Activated T-helper 1 cell treated with anti-CD3 and anti-CD28 coated beads, Interleukin-2, amount 50 U/mL, for 16 hours (primary cell): ENCODE measurements at places on chromosomes 13 and 19.

- no peak for DNase-seq
Measured at GRCh38 chr13:26831336-26831908, 70.8 kb upstream of the GPR12 start.

- DNase-seq = no peak
Measured at GRCh38 chr13:26526702-26527216, 30.7 kb upstream of the WASF3 start.

DNA sequence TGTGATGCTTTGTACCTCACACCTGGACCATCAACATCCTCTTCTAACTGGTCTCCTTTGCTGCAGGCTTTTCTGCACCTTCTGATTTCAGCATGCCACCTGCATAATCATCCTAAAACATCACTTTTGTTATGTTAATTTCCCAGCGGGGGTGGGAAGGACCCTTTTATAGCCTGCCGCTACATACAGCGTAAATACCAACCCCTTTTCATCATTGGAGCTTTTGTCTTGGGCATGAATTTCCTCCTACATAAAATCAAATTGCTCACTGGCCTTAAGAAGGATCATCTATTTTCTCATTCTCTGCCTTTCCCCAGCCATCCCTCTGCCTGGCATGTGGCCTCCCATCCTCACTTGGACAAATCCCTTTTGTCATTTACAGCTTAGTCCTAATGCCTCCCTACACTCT, 124.7 kb downstream of the RBM26 start:
- no peak for DNase-seq

- DNase-seq = no peak
Measured at GRCh38 chr19:15447057-15447456, 2.7 kb downstream of the WIZ start.

- no peak for DNase-seq
Measured at GRCh38 chr13:39463611-39464010, 139.4 kb downstream of the LHFPL6 start.

DNA sequence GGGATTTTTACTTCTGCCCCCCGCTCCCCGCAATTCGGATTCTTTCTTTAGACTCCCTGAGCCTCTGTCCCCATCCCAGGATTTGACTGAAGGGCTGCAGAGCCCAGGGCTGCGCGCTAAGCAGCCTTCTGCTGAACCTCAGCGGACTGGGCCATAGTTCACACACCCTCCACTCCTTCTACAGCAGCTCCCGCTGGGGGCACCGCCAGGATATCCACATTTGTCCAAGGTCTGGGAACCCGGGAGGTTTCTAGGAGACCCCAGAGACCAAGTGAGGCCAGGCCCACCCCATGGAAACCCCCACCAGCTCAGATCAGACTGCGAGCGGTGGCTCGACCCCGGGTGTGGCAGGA, 463.3 kb downstream of the ITGBL1 start:
- DNase-seq = no peak

DNA sequence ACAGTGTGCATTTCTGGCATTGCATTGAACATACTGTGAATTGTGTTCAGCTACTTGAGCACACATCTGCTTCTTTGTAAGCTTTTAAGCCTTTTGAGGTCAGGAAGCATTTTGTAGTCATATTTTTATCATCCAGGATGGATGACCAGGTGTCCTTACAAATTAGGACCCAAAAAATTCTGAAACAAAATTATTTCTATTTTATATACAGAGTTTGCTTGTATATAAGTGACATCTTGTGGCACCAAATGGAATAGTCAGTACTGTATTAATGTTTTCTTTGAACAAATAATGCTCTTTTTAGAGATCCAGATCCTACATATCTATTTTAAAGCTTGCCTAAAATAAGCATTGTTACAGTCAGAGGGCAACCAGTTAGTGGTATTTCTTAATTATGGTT, 9.5 kb upstream of the SUPT20H start:
- no peak for DNase-seq

DNA sequence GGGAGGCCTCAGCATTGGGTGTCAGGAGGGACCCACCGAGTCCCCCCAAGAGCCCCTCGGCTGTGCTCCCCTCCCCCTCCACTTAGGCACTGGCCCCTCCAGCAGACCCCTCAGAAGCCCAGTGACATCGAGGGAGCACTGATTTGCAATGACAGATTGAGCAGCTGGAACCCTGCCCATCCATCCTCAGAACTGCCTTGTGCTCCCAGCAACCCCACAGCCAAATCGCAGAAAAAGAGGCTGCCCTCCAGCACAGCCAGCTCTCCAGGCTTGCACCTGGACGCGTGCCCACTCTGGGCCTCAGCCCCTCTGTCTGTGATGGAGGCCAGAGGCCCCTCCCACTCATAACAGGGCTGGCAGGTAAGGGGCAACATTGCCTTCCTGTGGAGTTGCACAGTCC, 123.2 kb upstream of the VSTM2B start:
- no peak for DNase-seq

DNA sequence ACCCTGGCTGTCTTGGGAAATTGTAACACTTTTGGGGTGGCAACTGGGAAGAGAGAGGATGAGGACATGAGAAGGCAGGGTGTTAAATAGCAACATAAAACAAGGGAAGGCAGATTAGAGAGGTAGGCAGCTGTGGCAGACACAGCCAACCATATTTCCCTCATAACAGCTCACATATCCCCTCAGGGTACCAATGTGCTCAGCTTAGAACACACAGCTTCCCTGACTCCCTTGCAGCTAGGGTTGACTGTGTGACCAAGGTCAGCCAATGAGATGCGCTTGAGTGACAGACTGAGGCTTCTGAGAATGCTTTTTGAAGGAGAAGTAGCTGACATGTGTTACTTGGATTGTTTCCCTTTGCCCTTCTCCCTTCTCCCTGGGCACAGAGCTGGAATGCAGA, 28.8 kb upstream of the SPATA13 start:
- DNase-seq = no peak

DNA sequence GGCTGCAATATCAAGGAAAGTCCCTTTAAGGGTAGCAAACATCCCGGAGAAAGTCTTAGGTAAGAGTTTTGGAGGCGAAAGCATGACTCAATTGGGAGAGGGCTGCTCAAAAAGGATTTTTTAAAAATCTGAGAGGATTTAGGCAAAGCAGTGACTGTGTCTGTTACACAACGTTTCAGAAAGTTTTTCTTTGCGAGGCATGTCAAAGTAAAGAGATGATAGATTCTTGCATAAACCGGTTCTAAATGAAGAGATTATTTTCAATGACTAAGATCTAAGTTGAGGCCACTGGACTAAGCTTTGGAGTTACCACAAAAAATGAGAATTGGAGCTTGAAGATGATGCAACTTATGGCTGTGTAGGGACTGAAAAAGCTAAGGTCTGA, 43.7 kb upstream of the ENOX1 start:
- no peak for DNase-seq

DNA sequence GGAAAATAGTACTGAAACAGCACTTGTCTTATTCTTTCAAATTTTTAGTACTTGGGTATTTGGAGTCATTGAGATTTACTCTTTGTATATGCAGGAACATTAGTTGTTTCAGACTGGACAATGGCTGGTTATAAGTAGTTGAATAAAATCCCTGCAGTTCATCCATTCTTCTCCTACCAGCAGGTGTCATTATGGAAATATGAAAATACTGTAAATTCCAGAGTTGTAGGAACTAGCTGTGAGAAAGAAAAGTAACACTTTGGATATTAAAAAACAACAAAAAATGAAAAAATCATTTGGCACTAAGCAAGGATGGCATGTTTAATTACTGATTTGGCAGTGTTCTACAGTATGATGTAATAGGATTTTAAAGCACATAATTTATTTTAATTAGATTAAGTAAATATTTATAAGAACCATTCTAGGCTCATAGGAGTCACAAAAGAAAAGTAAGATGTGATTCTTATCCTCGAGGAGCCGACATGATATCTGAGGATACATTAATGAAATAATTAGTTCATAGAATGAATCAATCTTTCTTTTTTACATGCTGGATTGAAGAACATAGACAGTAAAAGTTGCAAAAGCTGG, 155.3 kb downstream of the KCNRG start:
- DNase-seq = no peak

DNA sequence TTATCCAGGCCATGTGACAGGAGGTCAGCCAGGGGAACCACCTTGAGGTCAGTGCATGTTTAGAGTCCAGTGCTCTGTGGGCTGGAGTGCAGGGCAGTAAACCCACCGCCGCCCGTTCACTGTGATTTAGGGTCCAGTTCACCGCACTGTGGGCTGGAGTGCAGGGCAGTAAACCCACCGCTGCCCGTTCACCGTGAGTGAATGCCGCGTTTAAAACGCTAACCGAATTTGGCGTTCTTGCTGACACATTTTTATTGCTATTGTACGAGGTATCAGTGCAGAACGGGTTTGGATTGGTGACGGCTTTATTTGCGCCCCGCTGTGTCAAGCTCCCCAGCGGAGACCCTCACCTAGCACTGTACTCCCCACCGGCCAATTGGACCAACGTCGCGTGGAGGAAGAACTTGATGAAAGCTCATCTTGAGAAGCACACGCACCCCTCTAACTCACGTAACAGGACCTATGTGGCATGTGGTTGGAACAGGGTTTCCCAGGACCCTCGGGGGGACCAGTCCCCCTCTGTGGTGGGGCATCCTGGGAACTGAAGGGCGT, 27.9 kb downstream of the C13orf46 start:
- no peak for DNase-seq

GRCh38 chr13:36157480-36157879, 26.3 kb upstream of the DCLK1 start:
- DNase-seq = no peak

DNA sequence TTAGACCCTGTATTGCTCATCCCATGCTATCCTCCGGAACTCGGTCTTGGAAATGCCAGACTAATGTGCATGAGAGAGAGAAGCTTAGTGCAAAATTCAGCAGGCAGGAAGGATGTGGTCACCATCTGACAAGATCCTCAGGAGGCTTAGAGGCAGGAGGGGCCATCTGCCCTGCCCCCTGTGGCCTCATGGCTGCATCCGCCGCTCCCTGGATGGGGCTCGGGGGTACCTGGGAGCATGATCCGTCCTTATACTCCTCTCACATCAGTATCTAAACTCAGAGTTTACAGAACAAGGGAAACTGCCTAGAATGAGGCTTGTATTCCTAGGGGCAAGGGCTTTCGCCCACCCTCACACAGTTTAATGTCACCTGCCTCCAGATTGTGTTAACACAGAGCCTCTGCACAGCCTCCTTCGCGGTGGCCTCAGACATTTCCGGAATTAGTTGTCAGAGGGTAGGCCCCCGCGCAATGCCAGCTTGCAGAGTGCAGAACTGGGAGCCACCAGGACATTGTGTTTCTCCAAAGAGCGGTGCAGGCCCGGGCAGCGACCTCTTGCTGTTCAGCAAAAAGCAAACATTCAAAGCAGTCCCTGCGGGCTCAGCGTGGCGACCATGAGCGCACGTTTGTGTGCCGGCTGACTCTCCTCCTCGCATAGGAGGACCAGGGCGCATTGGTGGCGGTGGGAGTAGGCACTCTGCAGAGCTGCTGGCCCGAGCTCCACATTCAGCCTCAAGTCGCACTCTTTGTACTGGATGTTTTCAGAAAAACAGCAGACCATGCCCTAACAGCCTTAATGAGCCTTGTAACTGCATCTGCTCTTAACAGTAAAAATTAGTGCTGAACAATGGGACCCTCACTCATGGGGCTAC, 39.1 kb downstream of the GPR12 start:
- DNase-seq = no peak

- no peak for DNase-seq
Measured at GRCh38 chr13:110799246-110800236, 86.0 kb downstream of the ING1 start.

DNA sequence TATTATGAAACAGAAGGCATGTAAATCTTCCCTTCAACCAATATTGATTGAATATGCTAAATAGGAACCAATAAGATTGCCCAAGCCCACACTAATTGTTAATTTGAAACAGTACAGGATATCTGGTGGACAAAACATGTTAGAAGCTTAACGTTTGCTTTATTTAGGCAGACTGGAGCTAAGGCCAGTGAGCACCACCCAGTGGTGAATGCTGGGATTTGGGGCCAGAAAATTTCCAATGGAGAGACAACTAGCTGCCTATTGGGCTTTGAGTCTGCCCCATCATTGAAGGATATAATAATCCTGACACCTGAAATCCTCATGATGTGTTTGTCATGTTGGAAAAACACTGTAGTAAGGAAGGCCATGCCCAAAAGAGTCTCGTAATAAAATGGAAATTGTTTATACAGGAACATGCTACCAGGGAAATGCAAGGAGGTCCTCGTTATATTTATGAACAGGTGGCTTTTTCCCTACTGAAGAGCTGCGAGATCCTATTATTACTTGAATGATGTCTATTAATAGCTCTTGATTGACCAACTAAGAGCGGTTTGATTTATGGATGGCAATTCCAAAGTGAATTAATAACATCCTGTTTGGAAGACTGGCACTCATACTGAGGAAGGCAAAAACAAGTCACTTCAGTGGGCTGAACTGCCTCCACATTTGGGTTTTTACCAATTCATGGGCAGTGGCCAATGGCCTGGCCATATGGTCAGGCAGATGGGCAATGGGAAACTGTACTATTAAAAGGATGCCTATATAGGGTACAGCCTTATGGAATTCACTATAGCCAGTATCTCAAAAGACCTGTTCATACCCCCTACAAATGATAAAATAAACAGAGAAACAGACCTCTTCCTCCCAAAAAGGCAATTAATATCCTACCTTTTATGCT, 8.7 kb downstream of the SIGLECL1 start:
- DNase-seq = no peak

DNA sequence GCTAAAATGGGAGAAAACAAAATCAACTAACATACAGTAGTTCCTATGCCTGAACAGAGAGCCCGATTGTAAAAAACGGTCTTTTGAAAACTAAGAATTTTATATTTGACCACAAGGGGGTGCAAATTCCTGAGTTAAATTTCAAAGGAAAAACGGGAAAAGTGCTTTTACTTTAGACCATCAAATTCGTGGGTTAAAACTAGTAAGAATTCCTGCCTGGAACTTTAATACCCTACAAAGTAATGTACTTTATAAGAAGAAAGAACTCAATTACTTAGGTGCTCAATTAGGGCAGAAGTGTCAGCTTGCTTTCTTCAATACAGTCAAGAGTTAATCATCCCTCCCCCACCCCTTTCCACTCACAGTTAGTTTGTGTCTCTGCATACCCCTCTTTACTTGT, 69.8 kb downstream of the KCNRG start:
- DNase-seq = no peak

DNA sequence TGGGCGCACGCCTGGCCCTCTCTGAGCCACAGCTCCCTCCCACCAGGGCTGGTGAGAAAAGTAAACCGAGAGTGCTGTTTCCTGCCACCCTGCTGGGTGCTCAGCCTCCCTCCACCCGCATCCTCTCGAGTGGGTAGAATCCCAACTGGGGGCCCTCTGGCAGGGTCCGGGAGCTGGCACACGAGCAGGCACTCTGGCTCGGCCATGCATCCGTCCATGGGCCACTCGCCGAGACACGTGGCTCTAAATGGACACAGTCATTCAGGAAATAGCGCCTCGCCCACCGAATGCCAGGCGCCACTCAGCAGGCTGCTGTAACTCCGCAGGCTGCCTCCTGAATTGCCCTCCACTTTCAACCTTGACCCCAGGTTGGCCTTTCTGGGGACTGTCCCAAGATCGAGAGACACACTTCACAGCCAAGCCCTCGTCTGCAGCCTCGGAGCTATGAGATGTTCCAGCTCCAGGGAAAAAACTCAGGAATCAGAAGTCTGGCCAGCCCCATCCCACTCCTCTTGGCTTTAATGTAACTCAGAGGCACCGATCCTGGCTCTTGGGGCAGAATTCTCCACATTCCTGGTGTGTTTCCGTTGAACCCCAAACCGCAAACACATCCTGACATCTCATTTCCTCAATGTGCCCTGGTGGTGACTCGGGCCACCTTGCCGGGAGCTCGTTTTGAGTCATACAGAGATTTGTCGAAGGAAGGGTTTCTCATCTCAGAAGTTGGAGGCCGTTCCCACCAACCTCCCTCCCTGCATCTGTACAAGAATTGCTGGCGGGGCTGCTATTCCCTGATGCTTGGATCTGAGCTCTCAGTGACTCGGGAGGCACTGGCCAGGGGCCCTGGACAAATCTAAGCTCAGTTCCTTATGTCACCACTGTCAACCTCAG, 14.1 kb downstream of the KLF2 start:
- DNase-seq = no peak
